Lung microvascular endothelial cell (primary cell): ENCODE measurements at places on chromosomes 11 and 22. TPM values are rescaled to one million over a fixed set of nuclear protein-coding genes. Genes with fewer than 3 reads are reported as not detected.

CASP1 gene
- total RNA-seq, result 26.6 and 28.0 TPM in 2 replicates

H19 gene
- total RNA-seq, result 20.0 and 53.6 TPM in 2 replicates

ARHGEF17 gene
- total RNA-seq, result 28.0 and 30.7 TPM in 2 replicates

OR52I2 gene
- not detected in 2 replicates for total RNA-seq

OR10W1 gene
- not detected in 2 replicates for total RNA-seq

CBX7 gene
- total RNA-seq, result 2.4 and 5.8 TPM in 2 replicates

CCDC73 gene
- total RNA-seq, result not detected in 2 replicates

STK33 gene
- total RNA-seq, result 0.65 and 0.99 TPM in 2 replicates

VSIG10L2 gene
- total RNA-seq, result not detected in 2 replicates

SLC22A6 gene
- not detected in 2 replicates for total RNA-seq

RPS19BP1 gene
- total RNA-seq, result 40.3 and 48.2 TPM in 2 replicates

APLNR gene
- under 0.01 TPM in 2 replicates for total RNA-seq

DNA sequence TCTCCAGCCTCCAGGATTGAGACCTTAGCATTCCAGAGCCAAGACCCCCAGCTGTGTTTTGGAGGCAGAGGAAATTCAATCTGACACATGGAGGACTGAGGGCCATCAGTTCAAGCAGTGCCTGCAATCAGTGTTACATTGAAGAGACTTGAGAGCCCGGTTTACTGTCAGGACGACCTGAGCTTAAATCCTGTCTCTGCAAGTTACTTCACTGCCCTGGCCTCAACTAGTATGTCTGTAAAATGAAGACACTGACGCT lies 35.1 kb downstream of the TRIM29 start:
- no peak for DNase-seq

DNA sequence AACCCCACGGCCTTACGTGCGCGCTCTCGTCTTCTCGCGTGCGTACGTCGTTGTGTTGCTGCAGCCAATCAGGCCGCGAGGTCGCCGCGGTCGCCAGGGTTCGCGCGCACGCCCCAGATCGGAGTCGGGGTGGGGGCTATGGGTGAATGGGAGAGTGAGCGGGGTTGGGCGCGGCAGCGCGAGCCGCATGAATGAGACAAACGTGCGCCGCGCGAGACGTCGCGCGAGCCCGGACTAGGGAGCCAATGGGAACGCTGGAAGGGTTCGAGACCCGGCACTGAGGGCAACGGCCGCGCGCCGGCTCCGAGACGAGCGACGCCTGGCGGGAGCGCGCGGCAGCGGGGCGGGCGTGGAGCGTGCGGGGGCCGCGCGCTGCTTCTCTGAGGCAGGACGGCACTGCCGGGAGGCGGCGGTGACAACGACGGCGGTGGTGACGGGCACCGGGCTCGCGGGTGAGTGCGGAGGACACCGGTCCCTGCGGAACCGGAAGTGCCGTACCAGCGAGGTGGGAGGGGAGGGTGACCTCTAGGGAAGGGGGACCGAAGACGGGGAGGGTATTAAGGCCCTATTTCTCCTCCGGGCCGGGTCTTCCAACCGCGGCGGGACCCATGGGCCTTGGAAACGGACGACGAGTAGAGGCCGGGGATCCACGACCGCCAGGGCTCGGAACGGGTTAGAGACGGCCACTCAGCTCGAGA lies at the start of gene ZDHHC5:
ZDHHC5 (plus strand) TSS at position 379 of the 698 bp plus-strand sequence. CDS start 4,977 bp downstream, outside the sequence.
- DNase-seq, result peak; percentile 100

DNA sequence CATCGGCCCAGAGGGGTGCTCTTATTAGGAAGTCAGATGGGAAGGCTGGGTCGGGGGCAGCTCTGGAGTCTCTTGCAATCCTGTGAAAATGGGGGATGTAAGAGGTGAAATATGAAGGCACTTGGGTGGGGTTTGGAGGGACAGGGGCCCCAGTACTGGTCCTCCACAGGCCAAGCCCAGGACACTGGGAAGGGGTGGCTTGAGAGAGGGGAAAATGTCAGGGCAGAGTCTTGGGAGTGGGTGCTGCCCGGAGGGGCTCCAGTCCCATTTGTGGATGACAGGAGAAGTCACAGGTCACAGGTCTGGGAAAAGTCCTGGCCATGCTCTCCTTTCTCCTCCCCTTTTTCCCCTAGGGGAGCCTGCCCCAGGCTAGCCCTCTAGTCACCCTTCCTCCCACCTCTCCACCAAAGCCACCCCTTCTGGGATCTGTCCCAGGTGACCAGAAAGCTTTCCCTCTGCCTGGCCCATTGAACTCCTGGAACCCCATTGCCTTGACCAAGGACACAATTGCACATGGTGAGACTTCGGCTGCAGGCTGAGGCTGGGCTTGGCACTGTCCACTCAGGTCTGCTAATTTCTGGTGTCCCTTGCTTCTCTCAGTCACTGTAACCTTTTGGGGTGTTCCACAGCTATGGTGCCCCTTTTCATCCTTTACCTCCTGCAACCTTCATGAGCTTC lies 1465.0 kb downstream of the TBC1D22A start:
- DNase-seq, result no peak

DNA sequence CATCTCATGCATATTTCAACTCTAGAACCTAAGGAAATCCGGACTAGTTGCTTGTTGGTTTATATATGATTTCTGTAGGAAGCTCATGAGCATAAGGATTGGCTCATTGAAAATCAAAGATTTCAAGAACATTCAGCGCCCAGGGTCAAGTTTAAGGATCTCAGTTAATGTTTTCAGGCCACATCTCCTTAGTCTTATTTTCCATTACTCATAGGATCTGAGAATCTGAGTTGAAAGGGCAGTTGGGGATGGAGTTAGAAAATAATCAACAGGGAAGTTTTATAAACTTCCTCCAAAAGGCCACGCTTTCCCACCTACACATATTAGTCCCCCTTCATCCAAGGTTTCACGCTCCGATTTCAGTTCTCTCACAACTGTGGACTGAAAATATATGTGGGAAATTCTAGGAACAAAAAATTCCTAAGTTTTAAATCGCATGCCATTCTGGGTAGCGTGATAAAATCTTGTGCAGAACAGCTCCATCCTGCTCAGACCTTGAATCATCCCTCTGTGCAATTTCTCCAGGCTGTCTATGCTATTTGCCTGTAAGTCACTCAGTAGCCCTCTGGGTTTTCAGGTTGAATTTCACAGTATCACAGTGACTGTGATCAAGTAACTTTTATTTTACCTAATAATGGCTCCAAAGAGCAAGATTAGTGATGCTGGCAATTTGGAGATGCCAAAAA lies 160.2 kb downstream of the KIRREL3 start:
- no peak for DNase-seq

GRCh38 chr11:78784321-78785061 lies 209.8 kb upstream of the NARS2 start:
- no peak for DNase-seq

- DNase-seq, result no peak
These were observed 48.9 kb downstream of the ST14 start for GRCh38 chr11:130208241-130209127.

GRCh38 chr11:13222285-13222684 lies 55.3 kb upstream of the BMAL1 start:
- peak; percentile 23 for DNase-seq

- peak; percentile 64 for DNase-seq
These were observed 24.0 kb downstream of the MARK2 start for GRCh38 chr11:63862923-63863322.

DNA sequence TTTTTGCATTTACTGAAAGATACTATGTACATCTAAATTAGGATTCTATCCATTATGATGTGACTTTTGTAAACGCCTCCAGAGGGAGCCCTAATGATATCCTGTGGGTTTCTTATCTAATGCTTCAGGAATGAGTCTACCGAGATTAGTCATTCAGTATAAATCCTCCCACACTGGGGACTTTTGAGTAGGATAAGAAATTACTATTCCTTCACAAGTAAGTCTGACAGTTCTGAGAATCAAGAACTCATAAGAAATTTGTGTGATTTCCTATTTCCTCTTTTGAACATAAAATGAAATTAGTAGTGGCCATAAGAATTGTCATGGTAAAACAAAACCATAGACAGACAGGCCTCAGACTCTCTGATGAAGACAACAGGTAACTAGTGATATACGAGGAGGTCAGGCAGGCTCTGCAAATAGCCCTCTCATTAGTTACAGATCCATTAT lies 10.0 kb upstream of the OR5M1 start:
- DNase-seq, result peak; percentile 0

GRCh38 chr11:60867871-60868681 lies 734 bp downstream of the ZP1 start:
- DNase-seq, result no peak

- DNase-seq, result no peak
These were observed 24.4 kb upstream of the TXNRD2 start for GRCh38 chr22:19965771-19966709.

DNA sequence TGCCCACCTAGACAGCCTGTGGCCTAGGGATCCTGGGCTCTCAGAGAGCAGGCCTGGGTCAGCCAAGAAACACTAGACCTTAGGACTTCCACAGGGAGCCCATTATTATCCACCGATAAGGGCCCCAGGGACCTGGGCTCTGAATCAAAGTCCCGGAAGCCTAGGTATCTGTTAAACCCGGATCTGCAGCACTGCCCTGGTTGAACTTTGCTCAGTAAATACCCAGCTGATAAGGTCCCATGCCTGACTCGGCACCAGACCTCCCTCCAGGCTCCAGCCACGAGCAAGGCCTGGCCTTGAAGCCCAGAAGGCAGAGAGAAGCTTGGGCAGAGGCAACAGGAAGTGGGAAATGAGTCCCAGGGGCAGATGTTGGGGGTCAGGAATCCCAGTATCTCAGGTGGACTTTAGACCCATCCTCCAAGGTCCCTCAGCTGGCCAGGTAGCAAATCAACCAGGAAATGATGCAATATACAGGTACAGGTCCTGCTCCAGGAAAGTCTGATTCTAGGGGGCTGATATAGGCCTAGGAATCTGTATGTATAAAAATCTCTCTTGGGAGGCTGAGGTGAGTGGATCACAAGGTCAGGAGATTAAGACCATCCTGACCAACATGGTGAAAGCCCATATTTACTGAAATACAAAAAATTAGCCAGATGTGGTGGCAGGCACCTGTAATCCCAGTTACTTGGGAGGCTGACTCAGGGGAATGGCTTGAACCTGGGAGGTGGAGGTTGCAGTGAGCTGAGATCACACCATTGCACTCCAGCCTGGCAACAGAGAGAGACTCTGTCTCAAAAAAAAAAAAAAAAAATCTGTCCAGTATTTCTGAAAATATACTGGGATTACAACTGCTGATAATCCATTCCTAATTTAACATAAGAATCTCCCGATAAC lies 18.7 kb downstream of the POU2AF1 start:
- no peak for DNase-seq

DNA sequence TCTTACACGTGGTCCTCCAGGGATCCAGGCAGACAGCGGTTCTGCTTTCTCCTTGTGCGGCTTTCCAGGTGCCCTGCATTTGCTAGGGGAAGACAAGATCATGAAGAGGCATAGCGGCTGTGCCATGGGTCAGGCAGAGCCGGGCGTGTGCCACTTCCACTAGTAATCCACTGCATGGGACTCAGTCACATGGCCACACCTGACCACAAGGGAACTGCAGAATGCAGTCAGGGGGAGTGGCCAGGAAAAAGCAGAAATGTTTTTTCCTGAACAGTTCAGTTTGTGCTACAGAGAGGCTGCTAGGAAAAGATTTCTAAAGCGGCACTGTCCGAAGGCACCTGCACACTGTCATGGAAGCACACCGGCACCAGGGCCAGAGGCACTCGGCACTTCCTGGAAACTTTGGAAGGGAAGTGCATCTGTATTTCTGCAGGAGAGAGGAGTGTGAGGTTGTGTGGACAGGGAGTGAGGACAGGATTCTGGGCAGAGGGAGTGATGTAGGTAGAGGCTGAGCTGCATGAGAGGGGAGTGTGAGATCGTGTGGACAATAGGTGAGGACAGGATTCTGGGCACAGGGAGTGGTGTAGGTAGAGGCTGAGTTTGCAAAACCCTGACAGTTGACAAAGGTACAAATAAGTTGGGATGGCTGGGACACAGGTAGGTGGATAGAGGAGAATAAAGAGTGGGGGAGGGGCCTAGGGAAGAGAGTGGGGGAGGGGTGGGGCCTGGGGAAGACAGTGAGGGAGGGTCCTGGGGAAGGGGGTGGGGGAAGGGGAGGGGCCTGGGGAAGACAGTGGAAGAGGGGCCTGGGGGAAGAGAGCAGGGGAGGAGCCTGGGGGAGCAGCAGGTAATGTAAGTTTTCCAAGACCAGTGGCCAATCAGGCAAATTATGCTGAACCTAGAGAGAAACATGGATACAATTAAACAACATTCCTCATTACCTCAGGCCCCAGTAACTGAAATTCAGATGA lies 1436.3 kb downstream of the TBC1D22A start:
- no peak for DNase-seq

DNA sequence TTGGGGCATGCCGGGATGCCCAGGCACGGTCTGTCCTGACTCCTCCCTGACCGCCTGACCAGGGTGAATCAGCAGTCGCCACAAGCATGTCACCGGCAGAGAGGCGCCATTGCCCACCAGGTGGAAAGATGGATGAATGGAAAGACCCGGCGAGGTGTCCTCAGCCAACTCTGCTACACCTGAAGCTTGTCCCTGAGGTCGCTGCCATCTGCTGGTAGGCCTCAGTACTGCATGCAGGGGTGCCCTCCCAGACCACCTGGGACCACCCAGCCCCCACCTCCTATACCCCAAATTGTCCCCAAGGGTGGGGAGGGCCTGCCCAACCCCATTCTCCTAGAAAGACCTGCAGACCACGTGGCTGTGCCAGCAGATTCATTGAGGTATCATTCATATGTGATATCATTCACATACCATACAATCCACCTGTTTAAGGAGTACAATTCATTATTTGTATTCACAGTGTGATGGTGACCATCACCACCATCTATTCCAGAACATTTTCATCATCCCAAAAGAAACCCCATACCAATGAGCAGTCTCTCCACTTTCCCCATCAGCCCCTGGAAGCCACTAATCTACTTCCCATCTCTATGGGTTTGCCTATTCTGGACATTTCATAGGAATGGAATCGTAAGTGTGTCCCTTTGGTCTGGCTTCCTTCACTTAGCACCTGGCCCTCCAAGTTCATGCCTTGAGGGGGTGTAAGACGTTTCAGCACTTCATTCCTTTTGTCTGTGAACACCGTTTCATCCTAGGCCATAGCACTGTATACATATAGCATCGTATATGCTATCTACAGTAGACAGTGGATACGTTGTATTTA lies 17.5 kb downstream of the FGF3 start:
- DNase-seq, result peak; percentile 52

DNA sequence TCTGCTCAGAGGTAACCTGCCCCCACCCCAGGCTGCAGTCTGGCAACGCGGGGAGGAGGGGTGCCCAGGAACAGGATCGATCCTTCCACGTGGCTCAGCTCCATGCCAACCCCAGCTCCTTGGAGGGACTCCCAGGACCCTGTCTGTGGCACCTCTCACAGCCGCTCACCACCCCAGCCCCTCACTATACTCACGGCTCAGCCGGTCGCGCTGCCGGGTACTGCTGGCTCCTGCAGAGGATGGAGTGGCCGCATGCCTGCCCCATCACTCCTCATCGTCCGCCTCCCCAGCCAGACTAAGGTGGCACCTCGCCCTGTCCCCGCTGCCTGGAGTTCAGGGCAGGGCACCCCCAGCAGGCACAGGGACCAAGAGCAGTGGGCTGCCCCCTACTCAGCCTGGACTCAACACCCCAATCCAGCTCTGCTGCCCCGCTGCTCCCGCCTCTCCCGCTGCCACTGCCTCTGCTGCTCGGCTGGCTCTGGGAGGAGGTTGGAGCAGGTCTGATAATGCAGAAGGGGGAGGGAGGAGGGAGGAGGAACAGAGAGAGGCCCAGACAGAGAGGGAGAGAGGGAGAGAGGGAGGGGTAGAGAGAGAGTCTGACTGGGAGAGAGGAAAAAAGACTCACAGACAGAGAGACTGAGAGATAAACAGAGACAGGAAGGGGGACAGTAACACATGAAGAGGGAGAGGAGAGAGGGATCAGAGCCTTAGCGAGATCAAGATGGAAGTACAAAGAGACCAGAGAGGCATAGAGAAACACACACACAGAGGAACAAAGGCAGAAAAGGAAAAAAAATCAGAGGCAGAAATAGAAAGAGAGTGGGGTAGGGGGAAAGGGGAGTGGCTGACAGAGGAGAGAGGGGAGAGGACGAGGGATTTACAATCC lies at the start of gene PDE2A:
PDE2A (minus strand) TSS at position 480 of the 886 bp plus-strand sequence; CDS start at position 265, 215 bp downstream.
- DNase-seq, result no peak
